ENCODE measurements at places on chromosomes 16 and 17. TPM values are rescaled to one million over a fixed set of nuclear protein-coding genes. Genes with fewer than 3 reads are reported as not detected.

The TM4SF5 gene
- not detected for total RNA-seq

The KRT33B gene
- not detected for total RNA-seq

The TEKT3 gene
- total RNA-seq, result 3.1 TPM

The ITGA3 gene
- total RNA-seq, result 22.1 TPM

The ALOX12B gene
- total RNA-seq, result 0.99 TPM
